ENCODE measurements at places on chromosomes 11 and 22. TPM values are rescaled to one million over a fixed set of nuclear protein-coding genes. Genes with fewer than 3 reads are reported as not detected.

DNA sequence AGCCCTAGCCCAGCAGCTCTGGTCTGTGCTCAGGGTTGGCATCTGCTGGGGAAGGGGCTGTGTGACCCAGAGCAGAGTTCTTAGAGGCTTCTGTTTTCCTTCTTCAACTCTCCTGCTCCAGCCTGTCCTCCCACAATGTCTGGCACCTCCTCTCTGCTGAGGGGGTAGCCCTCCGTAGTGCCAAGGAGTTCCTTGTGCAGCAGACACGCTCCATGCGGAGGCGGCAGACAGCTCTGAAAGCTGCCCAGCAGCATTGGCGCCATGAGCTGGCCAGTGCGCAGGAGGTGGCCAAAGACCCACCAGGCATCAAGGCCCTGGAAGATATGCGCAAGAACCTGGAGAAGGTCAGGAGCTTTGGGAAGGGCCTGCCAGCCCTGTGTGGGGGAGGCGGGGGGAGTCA is 69.3 kb downstream of the CEP164 start:
- DNase-seq: no peak

- DNase-seq: no peak
These were observed 154.2 kb upstream of the TTC12 start for GRCh38 chr11:113159988-113160807.

Gene KCNE3
- total RNA-seq: 1.5 TPM

DNA sequence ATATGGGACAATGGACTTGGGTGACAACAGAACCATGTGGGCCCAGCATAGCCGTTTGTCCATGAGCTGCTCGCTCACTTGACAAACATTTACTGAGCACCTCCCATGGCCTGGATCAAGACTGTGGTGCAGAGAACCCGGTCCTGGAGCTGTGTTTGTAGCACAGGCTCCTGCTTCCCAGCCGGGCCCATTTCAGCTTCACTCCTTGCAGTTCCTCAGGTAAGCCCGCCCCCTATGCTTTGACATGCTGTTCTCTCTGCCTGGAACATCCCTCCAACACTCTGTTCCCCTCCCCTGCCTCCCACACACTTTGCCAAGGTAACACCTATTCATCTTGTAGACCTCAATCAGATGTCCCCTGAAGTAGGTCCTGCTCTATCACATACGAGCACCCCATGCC is 19.3 kb upstream of the IGSF22 start:
- DNase-seq: no peak

DNA sequence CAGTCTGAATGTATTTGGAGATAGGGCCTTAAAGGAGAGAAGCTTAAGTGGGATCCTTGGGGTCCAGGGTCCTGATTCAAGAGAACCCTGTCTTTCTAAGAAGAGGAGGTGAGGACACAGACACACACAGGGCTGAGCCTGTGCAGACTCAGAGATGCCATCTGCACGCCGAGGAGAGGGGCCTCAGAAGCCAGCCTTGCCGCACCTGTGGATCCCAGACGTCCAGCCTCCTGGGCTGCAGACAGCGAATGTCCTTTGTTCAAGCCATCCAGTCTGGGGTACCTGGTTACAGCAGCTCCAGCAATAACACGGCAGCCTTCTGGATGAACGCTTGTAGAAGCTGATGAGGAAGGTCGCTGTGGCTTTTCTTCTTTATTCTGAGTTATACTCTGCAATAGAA is 1086.1 kb downstream of the BRD1 start:
- no peak for DNase-seq

- DNase-seq: no peak
These were observed 6.7 kb downstream of the TMEM184B start for GRCh38 chr22:38266120-38266519.
